CD4-positive, alpha-beta T cell treated with Interleukin-4 for 4 hours (primary cell): ENCODE measurements at places on chromosomes 5 and 9.

DNA sequence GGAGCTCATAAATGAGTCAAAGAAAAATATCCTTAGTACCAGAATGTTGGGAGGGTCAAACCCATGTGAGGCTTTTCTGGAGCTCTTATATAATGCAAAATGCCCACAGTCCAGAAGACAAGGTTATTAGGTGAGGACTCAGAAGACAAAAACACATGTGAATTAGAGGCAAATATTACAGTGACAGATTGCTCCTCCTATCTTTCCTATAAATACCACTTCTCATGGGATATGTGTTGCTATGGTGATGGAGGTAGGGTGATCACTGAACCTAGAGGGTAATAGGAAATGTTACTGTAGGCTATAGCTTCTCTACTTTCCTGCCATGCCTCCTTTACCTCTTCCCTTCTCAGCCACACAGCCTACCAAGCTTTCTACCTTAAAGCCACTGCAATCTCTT, 264.6 kb downstream of the SEC61B start:
- DNase-seq: no peak

DNA sequence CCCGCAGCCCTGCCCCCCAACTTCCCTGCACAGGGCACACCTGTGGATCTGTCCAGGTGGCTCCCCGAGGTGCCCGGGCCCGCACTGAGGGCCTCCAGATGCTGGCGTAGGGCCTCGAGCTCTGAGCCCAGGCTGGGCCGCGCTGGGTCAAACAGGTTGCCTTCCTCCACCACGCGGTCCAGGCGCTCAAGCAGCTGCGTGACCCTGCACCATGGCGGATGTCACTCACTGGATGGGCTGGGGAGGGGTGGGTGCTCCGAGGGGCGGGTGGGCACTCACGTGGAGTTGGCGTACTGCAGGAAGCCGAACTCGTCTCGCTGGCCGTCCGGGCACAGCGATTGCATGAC, 5.4 kb downstream of the ABCA2 start:
- no peak for DNase-seq

DNA sequence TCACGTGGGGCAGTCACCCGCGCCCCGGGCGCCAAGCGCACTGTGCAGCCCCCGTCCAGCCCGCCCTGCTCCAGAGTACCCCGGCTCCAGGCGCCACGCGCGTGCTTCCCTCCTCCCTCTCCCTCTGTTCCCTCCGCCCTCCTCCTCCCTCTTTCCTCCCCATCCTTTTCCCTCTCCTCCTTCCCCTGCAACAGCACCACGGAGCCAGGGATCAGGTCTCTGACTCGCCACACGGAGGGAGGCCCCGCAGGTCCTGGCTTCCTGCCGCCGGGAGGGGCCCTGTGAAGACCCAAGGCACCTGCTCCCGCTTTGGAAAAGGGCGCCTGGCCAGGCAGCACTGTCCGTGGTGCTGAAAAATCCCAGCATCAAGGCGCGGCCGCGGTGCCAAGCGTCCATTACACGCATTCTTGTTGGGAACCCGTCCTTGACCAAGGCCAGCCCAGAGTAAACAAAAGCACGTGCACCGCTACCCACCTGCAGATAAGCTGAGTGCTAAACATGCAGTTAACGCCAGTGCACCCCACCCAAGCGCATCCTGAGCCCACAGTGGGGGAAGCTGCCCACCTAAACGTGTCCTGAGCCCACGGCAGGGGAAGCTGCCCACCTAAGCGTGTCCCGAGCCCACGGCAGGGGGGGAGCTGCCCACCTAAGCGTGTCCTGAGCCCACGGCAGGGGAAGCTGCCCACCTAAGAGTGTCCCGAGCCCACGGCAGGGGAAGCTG, 21.7 kb downstream of the SLC6A18 start:
- no peak for DNase-seq

DNA sequence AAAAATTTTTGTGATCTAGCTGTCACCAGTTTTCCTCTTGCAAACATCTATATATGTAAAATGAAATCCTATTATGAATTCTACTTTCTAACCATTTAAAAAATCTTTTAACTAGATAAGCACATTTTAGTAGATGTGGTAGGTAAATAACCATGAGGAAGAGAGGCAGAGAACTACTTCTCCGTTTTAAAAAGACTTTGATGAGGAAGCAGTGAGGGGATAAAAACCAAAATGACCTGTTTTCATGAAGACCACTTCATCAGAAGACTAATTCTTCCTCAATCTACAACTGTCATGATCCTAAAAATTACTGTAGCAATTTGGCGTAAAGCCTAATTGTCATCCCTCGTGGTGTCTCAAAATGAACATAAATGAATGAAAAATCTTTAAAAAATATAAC, 15.7 kb upstream of the ERBIN start:
- no peak for DNase-seq

- no peak for DNase-seq
Measured at GRCh38 chr9:106816524-106816923, 46.4 kb upstream of the ZNF462 start.

DNA sequence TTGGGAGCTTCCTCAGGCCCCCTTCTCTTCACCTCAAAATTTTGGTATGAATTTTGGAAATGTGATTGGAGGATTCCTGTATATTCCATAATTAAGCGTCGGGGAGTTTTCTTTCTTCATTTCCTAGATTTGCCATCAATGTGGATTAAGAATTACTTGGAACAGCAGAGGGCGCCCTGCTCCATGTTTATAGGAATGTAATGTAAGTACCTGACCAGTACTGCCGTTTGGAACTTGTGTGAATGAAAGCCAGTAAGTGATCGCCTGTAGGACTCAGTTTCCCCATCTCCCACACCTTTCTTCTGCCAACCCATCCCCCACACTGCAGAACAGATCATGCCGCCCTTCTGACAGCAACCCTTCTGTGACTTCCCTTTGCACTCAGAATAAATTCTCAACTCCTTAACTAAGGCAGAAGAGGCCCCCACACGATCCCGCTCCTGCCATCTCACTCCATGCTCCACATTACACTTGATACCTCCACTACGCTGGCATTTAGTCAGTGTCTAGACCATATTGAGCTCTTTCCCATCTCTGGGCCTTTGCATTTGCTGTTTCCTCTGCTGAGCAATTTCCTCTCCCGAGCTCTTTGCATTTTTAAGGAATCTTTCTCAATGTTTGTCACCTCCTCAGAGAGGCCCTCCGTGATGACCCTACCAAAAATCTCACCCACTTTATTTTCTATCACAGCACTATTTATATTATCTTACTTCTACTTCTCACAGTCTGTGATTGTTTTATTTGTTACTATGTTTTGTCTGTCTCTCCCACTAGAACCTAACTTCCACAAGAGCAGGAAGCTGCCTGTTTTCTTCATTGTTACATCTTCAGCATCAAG, 79.5 kb upstream of the HTR4 start:
- peak; percentile 72 for DNase-seq

GRCh38 chr5:110203661-110204060, 513.9 kb downstream of the MAN2A1 start:
- no peak for DNase-seq

DNA sequence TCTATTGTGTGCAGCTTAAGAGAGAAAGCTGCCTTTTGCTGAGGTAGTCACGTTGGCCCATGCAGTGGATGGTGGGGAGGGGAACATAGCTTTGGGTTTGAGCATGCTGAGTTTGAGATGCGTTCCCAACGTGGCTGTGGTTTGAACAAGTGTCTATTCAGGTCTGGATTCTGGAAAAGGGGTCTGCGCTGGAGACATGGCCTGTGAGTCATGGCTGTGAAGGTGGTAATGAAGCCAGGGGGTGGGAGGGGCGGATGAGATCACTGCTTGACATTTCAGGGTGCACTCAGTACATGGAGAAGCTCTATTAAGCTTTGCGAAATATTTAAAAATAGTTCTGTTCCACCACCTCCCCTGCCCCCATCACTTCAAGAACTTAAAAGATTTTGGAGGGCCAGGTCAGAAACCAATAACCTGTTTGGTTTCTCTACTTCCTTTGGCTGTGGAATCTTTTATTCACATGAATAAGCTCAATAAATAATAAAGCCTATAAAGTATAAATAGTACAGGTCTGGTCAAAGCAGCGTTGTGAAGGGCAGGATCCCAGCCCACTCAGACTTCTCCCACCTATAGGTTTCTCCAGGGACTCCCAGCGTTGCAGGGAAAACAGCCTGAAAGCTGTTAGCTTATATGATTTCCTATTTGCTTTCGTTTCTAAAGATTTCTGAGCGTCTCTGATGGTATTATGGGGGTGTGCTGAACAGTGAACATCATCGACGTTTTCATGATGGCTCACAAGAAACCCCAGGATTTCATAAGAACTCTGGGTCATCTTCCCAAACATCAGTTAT, 189.9 kb downstream of the NSG2 start:
- DNase-seq: no peak

GRCh38 chr9:38622951-38623350, 2.6 kb upstream of the ANKRD18A start:
- no peak for DNase-seq

GRCh38 chr5:174326372-174326771, 280.9 kb downstream of the NSG2 start:
- no peak for DNase-seq

DNA sequence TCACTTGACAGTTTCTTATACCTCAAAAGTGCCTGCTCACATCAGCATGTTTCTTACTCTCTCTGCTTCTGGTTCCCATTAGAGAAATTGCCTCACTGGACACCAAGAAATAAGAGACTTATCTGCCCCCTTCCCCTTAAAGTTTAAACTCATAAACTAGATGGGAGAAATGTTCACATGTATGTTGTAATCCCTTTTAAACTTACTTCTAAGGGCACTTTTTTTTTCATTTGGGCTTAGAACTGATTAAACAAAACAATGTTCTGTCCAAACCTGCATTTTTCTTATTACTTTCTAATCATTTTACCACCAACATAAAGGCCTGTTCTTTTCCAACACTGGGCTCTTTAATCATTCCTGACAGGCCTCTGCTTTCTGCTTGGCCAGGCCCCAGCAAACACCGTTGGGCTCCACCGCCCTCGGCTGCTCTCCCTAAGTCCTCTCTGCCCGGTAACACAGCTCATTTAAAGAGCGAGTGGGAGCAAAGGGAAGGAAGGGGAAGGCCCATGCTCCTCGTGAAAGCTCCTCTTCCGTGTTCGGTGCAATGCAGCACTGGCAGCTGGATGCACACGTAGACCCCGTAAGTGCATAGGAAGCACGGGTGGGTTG, 53.4 kb downstream of the ROR2 start:
- no peak for DNase-seq

GRCh38 chr9:27347889-27348288, 50.9 kb upstream of the EQTN start:
- DNase-seq: no peak

GRCh38 chr5:36876965-36877666, 547 bp downstream of the NIPBL start:
- DNase-seq: peak; percentile 57

GRCh38 chr9:84138541-84138940, 157.9 kb downstream of the RMI1 start:
- no peak for DNase-seq

DNA sequence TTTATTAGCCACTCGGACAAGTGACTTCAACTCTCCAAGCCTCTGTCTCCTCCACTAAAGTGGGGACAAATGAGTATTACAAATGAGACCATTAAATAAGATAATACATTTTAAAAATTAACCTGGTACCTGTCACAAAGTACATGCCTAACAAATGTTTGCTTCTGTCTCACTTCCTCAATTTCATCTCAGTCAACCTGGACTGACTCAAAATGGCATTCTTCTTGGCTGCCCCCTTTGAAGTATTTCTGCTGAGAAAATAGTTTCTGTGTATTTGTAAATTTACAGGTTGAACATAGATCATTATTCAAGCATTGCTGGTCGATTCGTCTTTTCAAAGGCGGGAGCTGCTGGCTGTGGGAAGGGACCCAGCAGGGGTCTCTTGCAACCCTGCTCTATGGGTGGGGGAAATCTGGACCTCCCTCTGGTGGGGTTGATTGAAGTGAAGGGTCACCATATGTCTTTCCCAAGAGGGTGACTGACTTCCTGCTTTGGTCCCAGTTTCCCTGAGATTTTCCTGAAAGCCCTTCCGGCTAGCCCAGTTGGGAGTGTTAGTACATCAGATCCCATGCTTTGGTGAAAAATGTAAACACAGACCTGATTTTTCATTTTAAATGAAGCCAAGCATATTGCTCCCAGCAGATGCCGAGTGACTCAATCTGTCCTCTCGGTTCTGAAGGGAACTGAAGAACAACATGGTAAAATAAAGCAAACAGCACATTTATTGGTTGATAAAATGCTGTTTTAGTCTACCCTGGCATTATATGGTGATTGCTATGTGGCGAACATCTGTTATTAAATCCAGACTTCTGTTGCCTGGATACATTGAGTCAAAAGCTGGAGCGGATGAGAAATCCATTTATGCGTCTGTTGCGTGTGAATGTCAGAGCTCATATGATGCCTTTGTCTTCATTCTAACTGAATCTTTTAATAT, 73.0 kb downstream of the KCNIP1 start:
- no peak for DNase-seq

GRCh38 chr5:34743878-34744277, 87.8 kb downstream of the RAI14 start:
- DNase-seq: no peak

DNA sequence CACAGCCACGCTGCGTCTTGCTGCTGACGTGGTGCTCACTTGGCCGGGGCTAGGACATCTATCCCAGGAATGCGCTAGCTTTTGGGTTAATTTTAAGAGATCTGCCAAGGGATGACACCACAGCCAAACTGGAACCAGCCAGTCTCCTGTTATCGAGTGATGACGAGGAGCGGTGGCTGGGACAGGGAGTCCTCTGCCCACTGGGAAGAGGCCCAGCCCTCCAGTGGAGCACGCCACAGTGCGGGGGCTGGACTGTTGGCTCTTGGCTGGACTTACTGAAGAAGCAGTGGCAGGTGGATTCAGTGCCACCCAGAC, 55.1 kb upstream of the PHYKPL start:
- no peak for DNase-seq

GRCh38 chr9:104589626-104590025, 9.6 kb downstream of the OR13C5 start:
- no peak for DNase-seq

DNA sequence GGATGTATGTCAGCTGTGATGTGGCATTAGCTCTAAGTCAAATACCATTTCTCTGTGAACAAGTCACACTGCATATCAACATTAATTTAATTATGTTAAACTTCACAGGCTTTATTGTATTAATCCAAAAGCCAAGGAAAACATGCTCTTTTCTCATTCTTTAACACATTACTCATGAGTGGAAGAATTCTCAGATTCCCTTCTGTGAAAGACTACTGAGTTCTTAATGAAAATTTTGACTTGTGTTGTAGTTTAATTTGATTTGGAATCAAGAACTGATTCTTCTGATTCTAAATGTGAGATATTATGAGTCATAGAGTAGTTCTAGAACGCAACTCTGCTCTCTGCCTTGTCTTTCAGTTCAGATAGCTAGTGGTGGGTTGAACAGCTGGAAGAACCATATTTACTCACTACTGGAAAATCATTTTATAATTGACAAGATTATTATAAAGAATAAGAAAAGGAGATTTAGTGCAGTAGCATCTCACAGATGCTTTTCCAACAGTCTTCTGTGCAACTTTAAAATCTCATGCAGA, 90.6 kb downstream of the VCAN start:
- DNase-seq: no peak

DNA sequence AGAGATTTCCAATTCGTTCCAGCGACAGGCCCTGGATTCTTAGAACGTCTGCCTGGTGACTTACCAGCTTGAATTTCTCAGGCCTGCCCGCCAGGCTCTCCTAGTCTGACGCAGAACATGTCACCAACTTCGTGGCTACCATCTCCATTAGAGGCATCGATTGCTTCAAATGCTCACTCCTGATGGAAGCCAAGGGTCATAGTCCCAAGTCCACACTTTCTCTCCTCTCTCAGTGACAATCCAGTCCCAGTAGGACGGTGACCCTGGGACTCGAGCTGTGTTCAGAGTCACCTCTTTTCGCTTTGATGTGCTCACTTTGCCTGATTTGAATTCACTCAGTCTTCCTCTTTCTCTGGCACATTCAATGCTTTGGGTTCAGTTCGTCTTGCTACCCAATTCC, 94.8 kb downstream of the GADD45G start:
- DNase-seq: no peak
